ENCODE measurements at places on chromosomes 5 and 9.
A peak's percentile ranks its signal among the peaks of the same experiment; 100 is the strongest.

DNA sequence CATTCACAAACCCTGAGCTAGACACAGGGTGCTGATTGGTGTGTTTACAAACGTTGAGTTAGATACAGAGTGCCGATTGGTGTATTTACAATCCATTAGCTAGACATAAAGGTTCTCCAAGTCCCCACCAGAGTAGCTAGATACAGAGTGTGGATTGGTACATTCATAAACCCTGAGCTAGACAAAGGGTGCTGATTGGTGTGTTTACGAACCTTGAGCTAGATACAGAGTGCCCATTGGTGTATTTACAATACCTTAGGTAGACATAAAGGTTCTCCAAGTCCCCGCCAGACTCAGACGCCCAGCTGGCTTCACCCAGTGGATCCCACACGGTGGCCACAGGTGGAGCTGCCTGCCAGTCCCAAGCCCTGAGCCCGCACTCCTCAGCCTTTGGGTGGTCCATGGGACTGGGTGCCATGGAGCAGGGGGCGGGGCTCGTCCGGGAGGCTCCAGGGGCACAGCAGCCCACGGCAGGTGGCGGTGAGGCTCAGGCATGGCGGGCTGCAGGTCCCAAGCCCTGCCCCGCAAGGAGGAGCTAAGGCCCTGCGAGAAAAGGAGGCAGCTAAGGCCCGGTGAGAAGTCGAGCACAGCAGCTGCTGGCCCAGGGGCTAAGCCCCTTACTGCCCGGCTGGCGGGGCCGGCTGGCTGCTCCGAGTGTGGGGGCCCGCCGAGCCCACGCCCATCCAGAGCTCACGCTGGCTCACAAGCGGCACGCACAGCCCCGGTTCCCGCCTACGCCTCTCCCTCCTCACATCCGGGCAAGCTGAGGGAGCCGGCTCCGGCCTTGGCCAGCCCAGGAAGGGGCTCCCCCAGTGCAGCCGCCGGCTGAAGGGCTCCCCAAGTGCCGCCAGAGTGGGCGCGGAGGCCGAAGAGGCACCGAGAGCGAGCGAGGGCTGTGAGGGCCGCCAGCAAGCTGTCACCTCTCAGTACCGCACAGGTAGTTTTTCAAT is 1039.2 kb upstream of the CDH9 start:
- DNase-seq: no peak

DNA sequence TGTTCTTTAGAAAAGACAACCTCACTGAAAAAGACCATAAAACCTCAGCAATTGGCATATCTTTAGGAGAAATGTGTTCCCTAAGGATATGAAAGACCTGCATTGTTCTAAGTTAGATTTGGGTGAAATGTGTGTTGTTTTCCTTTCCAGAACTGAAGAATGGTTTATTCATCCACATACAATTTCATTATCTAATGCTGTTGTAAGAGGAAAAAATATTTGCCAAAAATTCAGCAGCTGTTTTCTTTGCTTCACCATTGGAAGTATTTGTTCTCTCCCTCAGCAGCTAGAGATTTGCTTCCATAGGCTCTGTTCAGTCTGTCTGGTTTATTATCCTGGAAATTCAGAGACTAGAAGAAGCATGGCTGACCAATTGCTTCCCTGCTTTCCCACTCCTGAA is 150.9 kb downstream of the ISOC1 start:
- DNase-seq: no peak

DNA sequence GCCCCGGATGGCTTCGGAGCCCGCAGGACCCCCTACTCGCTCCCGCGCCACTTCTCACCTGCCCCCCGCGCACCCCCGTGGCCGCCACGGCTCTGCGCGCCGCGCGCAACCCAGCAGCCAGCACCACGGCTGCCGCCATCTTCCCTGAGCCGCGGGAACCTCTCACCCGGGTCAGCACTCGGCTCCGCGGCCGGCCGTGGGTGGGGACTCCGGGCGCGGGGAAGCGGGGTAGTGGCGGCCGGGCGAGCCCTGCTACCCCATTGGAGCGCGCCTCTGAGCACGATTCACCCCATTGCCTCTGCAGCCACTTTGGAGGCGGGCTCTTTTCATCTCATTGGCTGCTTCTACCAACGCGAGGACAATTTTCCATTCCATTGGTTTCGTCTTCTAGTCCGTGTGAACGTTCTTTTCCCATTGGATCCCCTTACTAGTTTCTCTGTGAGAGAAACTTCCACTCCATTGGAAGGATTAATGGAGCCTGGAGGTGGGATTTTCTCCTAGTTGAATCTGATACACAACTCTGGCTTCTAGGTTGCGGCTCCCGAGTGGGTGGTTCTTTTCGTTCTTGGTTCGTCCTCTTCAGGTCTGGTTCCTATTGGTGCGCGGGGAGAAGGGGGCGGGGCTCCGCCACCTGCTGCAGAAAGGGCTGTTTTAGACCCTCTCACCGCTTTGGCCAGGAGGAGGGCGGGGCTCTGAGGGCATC is at the start of gene HINT2:
TSS of gene HINT2 (minus strand) at position 202 of the 703 bp plus-strand sequence. CDS start at position 139, 63 bp downstream.
- DNase-seq: peak; percentile 99

GRCh38 chr5:25451294-25451693 is 806.5 kb upstream of the CDH10 start:
- no peak for DNase-seq

GRCh38 chr5:151181818-151182523 is 24.4 kb upstream of the ANXA6 start:
- DNase-seq: no peak

DNA sequence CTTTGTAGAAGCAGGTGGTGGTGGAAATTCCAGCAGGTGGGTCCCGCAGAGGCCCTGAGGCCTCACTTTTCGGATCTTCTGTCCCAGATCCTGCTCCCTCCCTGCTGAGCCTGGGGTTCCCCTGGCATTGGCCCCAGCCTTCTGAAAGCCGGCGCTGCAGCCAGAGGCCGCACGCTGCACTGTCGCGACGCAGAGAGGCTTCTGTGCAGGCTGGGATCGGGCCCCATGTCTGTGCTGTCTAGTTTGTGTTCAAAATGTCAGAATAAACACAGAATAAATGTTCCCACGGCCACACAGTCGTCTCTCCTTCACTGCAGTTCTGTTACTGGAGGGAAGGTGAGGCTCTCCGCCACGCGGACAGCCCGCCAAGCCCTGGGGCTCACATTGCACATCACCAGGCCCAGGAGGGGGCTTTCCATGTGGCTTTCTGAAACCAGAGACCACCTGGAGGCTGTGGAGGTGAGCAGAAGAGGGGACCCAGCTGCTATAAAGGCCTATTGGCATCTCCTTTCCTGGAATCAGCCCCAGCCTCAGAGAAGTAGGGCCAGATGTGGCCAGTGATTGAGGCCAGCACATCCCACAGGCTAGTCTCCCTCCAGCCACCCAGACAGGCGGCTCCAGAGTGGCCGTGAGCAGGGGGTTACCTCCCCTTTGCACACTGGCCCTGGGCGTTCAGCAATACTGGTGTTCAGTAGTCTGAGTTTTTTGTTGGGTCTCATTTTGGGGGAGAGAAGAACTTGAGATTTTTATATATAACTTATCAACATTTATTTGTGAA is 46.5 kb downstream of the USP20 start:
- no peak for DNase-seq

DNA sequence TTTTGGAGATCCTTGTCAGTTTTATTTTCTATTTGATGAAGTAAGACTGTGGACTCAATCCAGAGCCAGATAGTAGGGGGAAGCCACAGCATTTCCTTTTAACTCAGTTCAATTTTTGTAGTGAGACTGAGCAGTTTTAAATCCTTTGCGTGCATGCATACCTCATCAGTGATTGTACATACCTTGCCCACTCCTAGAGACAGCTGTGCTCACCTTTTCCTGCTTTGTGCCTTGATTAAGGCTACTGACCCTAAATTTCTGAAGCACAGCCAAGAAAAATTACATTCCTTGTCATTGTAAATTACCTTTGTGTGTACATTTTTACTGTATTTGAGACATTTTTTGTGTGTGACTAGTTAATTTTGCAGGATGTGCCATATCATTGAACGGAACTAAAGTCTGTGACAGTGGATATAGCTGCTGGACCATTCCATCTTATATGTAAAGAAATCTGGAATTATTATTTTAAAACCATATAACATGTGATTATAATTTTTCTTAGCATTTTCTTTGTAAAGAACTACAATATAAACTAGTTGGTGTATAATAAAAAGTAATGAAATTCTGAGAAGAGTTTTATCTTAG is 17.8 kb downstream of the DIMT1 start:
- no peak for DNase-seq

- no peak for DNase-seq
These were observed 341.4 kb downstream of the ARHGEF28 start for GRCh38 chr5:73967347-73967746.

DNA sequence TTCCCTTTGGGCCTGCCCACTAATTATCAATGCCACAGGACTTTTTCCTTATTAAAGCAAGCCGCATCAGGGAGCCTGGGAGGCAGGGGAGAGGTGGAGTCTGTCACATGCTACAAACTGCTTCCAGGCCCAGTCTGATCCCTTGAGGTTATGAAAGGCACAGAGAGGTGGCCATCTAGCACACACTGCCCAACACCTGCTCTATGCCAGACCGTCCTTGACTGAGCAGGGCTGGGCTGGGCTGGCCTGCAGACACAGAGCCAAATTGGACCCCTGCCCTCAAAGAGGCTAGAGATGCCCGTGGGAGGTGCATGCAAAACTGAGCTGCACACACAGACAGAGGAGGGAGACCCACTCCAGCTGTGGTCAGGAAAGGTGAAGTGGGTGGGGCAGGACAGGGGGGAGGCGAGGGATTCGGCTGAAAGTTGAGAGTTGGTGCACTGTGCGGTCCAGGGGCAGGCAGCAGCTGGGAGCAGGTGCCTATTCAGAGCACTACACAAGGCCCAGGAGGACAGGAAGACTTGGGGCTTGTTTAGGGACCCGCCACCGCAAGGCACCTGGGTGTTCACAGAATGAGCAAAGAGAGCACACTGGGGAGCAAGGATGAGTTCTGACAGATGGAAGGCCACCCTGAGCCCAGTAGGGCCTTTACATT is 36.4 kb upstream of the TCF7 start:
- DNase-seq: no peak

- DNase-seq: no peak
These were observed 421.3 kb downstream of the BNC2 start for GRCh38 chr9:16449076-16449730.

DNA sequence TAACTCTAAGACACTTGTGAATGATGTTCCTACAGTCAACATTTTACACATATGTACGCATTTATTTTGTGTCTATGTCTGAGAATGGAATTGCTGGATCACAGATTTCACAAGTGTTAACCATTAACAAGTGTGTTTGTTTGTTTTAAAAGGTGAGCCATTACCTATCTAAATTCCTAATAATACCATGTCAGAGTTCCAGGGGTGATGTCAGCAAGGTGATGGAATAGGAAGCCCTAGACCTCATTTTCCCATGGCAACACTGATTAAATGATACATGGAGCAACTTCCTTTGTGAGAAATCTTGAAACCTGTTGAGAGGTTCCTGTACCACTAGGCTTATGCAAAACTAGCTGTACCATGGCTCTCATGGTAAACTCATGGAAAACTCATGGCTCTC is 309.7 kb downstream of the CYLC2 start:
- no peak for DNase-seq

DNA sequence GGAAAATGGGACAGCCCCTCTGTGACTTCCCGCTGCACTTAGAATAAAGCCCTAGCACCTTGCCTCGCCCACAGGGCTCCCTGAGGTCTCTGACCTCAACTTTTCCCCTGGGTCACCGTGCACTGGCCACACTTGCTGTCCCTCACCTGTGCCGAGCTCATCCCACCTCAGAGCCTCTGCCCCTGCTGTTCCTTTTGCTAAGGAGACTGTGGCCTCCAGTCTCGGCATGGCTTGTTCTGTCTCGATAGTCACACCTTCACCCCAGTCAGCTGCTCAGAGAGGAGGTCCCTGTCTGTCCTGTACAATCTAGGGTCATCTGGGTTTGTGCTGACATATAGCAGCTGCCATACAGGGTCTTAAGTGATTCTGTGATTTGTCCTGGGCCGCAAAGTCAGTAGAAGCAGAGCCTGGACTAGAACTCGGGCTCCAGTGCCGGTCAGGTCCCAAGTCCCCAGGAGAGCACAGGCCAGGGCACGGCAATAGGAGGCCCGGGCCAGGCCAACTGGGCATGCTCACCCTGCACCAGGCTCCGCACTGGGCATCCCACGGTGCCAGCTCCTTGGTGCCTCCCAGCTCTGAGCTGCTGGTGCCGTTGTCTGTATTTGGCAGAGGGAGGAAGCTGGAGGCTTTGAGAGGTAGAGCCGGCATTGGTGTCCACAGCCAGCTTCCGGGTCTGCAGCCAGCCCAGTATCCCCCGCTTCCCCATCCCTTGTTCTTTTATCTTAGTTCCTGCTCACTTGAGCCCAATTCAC is 35.2 kb downstream of the NCS1 start:
- no peak for DNase-seq

GRCh38 chr9:7172154-7173115 is 414.7 kb downstream of the KDM4C start:
- no peak for DNase-seq

DNA sequence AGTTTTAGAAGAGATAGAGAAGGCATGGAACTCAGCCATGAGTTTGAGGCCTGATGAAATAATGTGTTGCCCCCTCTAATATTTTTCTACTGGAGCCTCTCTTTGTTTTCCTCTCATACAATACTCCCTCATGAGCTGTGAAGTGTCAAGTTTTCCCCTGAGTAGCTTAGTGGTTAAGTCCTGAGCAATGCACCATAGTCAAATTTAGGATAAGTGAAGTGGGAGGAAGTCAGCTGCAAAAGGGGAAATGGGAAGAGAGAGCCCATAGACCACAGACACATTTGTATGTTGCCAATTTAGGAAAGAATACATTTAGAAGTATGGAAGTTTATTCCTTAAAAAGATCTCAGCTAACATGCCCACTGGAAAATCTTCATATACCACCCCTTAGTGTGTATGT is 171.5 kb upstream of the NREP start:
- DNase-seq: no peak

DNA sequence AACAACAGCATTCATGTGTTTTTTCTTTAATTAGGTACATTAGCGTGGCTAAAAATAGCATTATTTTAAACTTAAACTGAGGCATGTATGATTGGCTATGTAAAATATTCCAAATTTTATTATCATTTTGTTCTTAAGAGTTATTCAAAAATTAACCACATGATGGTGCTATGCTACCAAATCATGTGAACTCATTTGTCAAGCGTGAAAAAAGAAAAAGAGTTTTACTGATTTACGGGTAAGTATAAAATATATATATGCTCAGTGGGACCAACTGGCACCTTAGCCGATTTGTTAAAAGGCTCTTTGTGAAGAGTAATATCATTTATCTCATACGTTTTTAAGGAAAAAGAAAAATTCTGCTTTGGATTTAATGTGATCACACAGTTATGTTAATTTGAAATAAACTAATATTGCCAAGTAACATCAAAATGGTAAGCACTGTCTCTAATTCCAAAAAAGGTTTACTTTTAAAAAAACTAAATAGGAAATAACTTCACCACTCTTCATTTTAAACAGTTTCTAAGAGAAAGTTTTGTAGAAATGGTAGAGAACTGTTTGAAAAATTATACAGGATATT is 1042.3 kb downstream of the CDH12 start:
- no peak for DNase-seq

GRCh38 chr5:160959804-160960203 is 107.8 kb upstream of the ATP10B start:
- DNase-seq: no peak

GRCh38 chr9:110316261-110317075 is 21.2 kb downstream of the TXNDC8 start:
- DNase-seq: no peak

All from amniotic stem cell (primary cell).